ENCODE measurements at places on chromosomes 12 and 14.

DNA sequence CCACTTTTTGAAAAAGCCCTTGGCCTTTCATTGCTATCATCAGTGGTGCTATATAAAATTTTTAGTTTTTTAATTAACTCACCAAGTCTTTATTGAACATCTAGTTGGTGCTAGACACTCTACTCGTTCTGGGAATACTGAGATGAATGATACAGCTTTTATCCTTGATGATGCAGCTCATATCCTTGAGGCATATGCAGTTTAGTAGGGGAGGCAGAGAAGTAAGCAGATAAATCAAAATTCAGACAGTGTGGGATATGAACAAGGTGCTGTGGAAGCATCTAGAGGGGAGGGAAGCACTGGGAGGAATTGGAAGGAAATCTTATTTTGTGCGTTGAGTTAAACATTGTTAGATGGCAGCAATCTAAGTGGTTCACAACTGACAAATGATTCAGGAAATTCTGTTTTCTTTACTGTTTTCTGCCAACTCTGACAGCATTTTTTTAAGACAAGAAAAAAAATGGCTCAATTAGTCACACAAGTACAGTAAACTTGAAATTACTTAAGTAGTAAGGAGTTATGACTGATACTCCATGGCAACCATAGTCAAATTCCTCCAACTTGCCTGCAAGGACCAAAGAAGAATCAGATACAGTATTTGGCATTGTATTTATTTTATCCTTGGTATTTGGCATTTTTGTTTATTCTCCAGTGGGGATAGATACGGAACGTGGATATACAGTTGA is 119.2 kb downstream of the TMTC2 start:
- DNase-seq: no peak

DNA sequence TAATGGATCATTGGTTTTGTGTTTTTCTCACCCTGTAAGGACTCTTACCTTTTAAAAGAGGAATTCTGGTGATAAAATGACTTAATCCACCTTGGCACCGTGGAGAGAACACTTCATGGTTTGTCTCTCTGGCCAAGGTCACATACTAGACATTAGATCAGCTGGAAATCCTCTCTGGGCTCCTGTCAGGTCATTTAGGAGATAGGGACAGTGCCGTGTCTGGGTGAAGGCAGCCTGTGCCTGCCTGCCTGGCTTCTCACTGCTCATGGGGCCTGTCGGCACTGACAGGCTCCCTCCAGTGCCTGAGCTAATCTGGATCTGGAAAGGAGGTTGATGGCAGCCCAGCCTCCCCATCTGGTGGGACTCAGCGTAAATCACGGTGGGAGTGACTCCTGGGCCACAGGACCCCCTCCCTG is 5.7 kb downstream of the CRADD start:
- DNase-seq: no peak

DNA sequence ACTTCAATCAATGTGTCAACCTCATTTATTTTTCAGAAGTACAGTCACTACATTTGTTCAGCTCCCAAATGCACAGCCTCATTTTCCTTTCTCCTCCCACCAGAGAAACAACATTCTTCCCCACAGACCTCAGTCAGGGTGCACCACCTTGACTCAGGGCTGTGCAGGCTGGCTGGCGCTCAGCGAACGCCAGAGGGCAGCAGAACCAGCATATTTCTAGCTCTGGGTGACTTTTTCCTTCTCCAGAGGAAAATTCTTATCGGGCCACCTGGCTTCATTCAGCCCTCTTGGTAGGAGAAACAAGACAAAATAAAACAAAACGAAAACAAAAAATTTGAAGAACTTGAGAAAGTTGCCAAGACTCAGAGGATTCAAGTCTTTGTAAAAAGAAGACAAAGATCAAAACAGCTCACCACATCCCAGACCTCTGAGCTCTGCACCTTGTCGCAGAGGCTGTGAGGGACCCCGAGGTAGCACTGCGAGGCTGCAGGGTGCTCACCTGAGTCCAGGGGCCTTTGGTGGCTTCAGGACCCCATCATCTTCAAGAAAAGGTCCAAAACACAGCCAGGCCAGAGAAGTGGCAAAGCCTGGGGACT is 33.7 kb downstream of the PAH start:
- DNase-seq: peak; percentile 39

DNA sequence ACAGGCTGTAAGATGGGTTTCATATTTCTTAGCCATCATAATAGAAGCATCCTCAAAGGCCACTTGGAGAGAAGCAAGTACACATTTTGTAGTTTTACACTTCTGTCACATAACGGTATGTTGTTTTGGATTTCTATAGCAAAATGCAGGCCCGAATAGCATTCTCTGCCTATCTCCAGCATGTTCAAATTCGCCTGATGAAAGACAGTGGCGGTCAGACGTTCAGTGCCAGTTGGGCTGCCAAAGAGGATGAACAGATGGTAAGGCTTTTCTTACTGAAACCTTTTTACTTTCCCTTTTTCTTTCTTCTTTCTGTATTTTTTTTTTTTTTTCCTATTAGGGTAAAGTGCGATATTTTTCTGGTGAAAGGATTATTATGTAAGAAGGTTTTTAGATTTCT is 110.5 kb downstream of the TTLL5 start:
- no peak for DNase-seq

DNA sequence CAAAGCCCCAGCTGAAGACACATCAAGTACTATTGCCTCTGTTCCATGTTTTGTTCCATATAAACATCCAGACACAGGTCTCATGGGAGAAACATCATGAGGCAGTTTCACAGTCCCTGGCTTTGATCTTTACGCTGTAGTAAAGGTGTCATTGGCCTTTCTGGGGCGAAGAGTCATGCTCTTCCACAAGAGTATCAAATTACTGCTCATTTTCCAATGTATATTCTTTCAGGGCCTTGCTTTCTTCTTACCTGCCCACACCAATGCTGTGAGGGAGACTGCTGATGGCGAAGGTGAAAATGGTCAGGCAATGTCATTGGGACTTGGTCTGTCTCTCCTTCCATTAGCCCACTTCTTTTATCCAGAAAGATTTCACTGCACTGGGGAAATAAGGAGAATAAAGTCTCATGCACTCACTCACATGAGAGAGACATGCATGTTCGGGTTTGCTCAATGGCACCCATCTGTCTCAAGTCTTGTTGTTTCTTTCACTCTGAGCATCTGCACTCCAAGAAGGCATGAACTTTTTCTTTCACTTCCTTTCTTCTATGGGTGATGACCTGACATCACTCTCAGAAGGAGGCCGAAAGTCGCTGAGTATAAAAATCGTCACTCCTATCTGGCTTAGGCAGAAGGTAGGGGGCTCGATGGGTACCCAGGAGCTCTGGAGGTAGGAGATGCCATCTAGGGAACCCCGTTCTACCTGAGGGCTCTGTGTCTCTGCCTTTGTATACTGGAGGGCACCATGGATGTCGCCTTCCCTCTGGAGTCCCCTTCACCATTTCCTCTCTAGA is 1.3 kb upstream of the JDP2 start:
- no peak for DNase-seq

- no peak for DNase-seq
These were observed 181.0 kb downstream of the KTN1 start for GRCh38 chr14:55760789-55761566.

- DNase-seq: no peak
These were observed 295.6 kb downstream of the DPF3 start for GRCh38 chr14:72598306-72598705.

DNA sequence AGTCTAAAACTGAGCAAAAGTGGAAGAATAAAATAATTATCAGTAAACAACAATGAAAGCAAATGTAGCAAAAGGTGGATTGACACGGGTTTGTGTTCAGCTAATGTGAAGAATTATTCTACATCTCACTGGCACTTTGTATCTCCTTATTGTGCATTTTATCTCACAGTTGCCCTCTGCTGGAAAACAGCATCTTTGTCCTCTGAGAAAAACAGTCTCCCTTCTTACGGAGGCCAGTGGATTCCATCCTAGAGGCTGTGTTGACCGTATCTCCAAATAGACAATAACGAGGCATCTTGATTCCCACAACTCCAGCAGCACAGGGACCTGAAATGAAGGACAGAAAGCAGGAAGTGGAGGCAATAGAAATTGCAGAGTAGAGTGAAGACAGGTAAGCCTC is 51.3 kb upstream of the PLBD1 start:
- DNase-seq: no peak

DNA sequence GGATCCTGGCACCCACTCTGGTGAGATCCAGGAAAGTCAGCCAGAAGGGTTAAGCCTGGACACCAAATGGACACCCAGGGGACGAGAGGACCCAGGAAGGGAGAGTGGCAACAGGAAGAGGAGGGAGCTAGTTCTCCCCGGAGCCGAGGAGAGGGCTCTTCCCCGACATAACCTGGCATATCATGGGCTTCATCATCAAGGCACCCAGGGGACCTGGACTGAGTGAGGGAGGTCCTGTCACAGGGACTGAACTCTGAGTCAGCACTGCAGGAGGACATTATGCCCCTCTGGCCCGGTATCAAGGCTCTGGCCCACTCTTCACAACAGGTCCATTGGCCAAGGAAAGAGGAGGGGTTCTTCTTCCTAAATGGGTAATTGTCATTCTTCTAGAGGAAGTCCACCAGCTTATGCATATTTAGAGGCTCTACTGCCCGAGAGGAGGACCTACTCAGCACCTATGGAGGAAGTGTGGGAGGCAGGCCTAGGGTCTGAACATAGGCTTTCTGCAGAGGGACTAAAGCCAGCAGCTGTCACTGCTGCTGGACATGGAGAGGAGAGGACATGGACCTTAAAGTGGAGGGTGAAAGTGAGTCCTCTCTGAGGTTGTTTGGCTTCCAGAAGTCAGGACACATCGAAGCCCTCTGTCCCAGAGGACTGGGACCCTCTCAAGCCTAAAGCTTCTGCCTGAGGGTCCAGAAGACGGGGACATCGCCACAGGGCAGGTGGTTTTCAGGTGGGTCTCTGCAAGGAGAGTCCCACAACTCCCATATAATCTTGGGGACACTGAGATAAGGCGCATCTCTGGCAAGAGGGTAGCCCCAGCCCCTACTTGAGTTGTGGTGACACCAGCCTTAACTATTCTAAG is 18.6 kb downstream of the ISCA2 start:
- DNase-seq: no peak

- DNase-seq: no peak
These were observed 33.7 kb downstream of the SYNE3 start for GRCh38 chr14:95482627-95483308.

GRCh38 chr14:101221549-101222160 is 318.1 kb upstream of the RTL1 start:
- DNase-seq: no peak

DNA sequence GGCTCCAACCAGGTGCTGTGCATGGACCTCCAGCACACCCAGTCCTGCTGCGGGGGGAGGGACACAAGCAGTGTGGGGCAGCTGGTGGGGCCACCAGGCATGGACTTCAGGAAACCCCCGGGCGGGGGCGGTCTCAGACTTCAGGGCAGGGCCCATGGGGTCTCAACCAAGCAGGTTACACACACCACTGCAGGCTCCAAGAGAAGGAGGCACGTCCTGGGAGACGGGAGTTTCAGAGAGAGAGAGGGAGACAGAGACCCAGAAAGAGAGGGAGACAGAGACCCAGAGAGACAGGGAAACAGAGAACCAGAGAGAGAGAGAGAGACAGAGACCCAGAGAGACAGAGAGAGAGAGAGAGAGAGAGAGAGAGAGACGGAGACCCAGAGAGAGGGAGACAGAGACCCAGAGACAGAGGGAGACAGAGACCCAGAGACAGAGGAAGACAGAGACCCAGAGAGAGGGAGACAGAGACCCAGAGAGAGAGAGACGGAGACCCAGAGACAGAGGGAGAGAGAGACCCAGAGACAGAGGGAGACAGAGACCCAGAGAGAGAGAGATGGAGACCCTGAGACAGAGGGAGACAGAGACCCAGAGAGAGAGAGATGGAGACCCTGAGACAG is 128.9 kb downstream of the NCOR2 start:
- DNase-seq: no peak

DNA sequence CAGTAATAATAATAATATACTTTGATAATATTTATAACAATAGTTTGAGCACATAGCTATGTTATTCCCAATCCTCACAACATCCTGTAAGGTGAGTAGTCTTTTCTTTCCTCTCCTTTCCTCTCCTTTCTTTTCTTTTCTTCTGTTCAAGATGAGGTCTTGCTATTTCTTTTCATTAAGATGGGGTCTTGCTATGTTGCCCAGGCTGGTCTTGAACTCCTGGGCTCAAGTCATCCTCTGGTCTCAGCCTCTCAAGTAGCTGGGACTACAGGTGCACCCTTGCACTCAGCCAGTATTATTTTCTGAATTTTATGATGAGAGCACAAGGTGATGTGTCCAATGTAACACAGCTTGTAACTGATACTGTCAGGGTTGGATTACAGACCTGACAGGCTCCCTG is 134.6 kb downstream of the OTOGL start:
- DNase-seq: no peak

DNA sequence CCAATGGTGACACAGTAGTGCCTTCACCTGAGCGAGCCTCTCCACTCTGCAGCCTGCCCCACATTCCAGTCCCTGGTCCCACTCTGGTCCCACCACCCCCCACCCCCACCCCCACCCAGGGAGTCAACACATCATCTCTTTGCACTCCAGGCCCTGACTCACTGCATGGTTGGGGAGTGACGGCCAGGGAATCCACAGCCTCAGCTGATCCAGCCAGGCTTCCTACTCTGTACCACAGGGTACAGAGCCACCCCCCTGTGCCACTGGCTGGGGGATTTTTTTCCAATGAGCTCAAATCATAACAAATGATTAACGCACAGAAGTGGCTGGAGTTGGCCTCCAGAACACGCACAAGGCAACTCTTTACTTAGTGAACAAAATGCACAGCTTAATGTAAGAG is 233.7 kb downstream of the NTF3 start:
- no peak for DNase-seq

DNA sequence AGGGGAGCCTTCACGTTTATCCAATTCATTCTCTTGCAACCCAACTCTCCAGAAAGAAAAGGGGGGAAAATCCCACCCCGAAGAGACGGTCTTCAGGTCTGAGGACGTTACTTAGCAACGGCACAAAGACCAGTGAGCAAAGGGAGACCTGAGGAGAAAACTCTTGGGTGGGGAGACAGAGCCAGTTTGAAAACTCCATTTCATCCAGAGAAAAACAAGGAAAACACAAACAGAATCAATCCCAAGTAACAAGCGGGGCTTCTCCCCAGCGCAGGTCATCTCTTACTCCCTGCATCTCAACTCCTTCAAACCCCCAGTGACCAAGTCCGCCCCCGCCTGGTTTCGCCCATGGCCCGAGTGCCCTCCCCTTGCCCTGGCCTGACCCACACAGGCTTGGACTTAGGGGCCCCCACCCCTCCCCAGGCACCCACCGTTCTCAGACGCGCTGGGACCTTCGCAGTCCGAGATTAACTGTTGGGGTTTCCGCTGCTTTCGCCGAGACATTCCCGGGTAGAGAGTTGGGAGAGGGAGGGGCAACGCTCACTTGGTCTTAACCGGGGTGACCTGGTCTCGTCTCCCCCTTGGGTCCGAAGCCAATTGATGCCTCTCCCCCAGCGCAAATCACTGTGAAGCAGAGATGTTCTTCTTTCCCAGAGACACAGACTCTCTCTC is 10.4 kb upstream of the SALL2 start:
- no peak for DNase-seq

DNA sequence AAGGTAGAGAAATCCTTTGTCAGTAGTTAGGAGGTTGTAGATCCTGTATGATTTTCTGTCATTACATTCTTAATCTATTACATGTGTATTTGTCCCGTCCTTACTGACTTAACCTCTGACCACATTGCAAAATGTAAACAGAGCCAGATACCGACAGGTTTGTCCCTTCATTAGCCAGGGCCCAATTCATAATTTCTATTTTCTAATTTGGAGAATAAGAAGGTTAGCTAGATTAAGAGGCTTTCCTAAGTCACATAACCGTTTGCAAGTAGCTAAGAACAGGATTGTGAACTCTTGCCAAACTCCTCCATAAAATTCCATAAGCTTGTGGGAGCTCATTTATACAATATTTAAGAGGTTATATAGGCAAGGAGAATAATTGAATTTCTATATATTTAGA is 352.6 kb downstream of the RAD51B start:
- DNase-seq: no peak

Data from stimulated activated CD4-positive, alpha-beta T cell treated with anti-CD3 and anti-CD28 coated beads, Interleukin-2, amount 100 ng/mL, for 24 hours (primary cell).